ENCODE measurements at places on chromosomes 1 and 21. TPM values are rescaled to one million over a fixed set of nuclear protein-coding genes. Genes with fewer than 3 reads are reported as not detected.

The TSPEAR gene
- total RNA-seq = not detected

DNA sequence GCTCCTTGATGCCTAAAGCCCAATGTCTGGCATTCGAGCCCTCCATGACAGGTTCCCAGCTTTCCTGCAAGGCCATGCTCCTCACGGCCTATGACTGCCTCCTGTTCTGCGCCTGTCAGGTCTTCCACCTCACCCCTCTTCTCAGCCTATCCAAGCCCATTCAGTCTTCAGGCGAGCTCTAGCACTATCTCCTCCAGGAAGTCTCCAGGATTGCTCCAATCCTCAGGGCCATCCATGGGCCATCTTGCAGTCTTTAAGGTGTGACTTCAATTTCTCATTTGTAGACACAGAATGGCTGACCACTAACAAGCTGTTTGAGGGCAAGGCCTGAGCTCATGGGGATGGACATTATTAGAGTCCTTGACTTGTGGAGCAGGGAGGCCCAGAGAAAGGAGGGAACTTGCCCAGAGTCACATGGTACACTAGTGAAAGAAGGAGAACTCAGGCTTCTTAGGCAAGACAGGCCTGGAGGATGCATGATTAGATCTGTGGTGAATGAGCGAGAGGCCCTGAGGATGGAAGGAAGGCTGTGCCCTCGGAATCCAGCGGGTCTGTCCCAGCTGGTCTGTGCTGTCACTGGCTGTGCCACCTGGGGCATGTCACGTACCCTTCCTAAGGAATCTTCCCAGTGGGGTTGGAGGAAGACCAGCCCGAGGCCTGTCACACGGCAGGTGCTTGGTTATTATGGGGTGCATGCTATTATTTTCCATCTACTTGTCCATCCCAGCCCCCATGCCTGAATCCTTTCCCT is 1.2 kb upstream of the ACOT11 start:
- no peak for DNase-seq

DNA sequence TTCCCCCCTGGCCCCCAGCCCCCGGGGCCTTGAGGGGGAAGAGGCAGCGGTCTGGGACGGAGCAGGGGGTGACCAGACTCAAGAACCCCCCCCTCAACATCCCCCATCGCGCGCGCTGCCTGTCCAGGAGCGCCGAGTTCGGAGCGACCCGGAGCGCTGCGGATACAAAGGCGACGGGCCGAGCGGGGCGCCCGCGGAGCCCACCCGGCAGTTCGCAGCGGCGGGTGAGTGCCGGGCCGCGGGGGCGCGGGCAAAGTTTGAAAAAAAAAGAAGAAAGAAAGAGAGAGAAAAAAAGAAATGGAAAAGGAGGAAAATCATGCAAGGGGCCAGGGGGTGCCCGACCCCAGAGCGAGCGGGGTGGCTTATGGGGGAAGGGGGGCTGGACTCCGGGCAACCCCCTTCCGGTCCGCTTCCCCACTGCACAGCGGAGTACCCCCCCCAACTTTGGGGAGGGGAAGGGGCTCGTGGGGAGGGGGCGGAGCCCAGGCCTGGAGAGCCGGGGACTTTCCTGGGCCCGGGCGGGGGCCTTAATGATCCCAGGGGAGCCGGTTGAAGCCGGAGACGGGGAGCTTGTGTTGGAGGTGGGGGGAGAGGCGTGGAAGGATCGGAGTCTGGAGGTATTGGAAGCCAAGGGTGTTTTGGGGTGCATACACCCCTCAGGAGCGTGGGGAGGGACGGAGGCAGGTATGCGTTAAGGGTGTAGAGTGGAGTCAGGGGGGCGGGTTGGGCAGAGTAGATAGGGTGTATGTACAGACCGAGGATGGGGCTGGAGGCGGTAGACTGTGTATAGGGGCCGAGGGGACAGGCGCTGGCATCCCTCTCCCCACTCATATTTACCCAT is 502 bp downstream of the VANGL2 start:
- no peak for DNase-seq

DNA sequence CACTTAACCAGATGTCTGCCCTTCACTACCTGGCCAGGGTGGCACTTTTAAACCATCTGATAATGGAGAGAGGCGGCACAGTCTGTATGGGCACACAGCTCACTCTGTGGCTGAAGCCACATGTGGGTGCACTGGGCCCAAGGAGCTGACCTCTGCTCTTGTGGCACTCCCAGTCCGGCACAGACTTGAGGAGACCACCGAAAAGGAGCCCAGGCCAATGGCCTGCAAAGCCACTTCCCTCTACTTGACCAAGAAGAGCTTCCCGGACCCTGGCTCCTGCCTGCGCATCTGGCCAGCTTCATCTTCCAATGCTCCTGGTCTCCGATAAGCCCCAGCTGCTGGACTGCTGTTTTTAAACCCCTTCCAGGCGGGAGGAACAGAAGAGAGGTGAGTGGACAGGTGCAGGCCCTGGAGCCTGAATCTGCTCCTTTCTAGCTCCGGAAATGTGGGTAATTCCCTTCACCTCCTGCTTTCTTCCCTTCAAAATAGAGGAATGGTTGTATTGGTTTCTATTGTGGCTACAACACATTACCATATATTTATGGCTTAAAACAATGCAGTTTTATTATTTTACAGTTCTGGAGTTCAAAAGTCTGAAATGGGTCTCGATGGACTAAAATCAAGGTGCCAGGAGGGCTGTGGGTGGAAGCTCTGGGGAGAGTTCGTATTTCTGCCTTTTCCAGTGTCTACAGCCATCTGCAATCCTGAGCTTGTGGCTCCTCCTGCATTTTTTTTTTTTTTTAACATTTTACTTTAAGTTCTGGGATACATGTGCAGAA is 11.6 kb downstream of the GNG4 start:
- DNase-seq = no peak

GRCh38 chr1:110535985-110536384 is 17.0 kb upstream of the KCNA10 start:
- DNase-seq = no peak

The HSPB7 gene
- total RNA-seq = 0.21 TPM

Measured in GM12878 (cell line).